ENCODE measurements at places on chromosomes 2 and 18. TPM values are rescaled to one million over a fixed set of nuclear protein-coding genes. Genes with fewer than 3 reads are reported as not detected.

IL1B gene
- 16.9 TPM for total RNA-seq

GLS gene
- 191 TPM for total RNA-seq

GPD2 gene
- total RNA-seq, result 29.1 TPM

NOSTRIN gene
- 3.7 TPM for total RNA-seq

KHK gene
- 3.6 TPM for total RNA-seq

ZNF385B gene
- total RNA-seq, result 1.3 TPM

SNORC gene
- 2.9 TPM for total RNA-seq

CREG2 gene
- total RNA-seq, result not detected

LGALSL gene
- 13.3 TPM for total RNA-seq

TFCP2L1 gene
- 5.2 TPM for total RNA-seq

CCDC150 gene
- 2.0 TPM for total RNA-seq

PLGLB2 gene
- total RNA-seq, result 2.7 TPM

AGXT gene
- total RNA-seq, result 3.4 TPM

SPATA3 gene
- not detected for total RNA-seq

EXOC6B gene
- total RNA-seq, result 16.5 TPM

CD207 gene
- 0.60 TPM for total RNA-seq

SCN2A gene
- total RNA-seq, result 0.26 TPM

POU3F3 gene
- not detected for total RNA-seq

CKAP2L gene
- 1.6 TPM for total RNA-seq

NDUFAF7 gene
- 14.3 TPM for total RNA-seq

SLC23A3 gene
- total RNA-seq, result 3.5 TPM

C2orf15 gene
- 1.5 TPM for total RNA-seq

TXNDC9 gene
- 24.0 TPM for total RNA-seq

LAMA1 gene
- 0.66 TPM for total RNA-seq

GALM gene
- total RNA-seq, result 10.1 TPM

AP1S3 gene
- total RNA-seq, result 8.8 TPM

SH3RF3 gene
- total RNA-seq, result 7.1 TPM

C2orf78 gene
- not detected for total RNA-seq

ICA1L gene
- 6.7 TPM for total RNA-seq

FER1L5 gene
- total RNA-seq, result 0.10 TPM

TMEM163 gene
- 3.8 TPM for total RNA-seq

NEMP2 gene
- 11.4 TPM for total RNA-seq

PLA2R1 gene
- 11.1 TPM for total RNA-seq

CLHC1 gene
- 10.6 TPM for total RNA-seq

Data from spleen (tissue), 13 donors.